ENCODE measurements at places on chromosomes 3 and 15. TPM values are rescaled to one million over a fixed set of nuclear protein-coding genes. Genes with fewer than 3 reads are reported as not detected.

The TEX9 gene
- 5.7 TPM for total RNA-seq

GRCh38 chr15:64426845-64427465, 33.4 kb upstream of the ZNF609 start:
- H3K4me1 ChIP-seq: peaks cover 20% of the 10 kb centered on the region
- H3K27ac ChIP-seq: no peak overlapping the region
- H3K36me3 ChIP-seq: peaks cover 79% of the 10 kb centered on the region
- DNase-seq: no peak

GRCh38 chr3:67362686-67363085, 291.7 kb downstream of the SUCLG2 start:
- H3K4me3 ChIP-seq: no peak overlapping the region
- no peaks in the 10 kb centered on the region for H3K4me1 ChIP-seq
- no peak overlapping the region for H3K27ac ChIP-seq
- H3K27me3 ChIP-seq: no peaks in the 10 kb centered on the region
- DNase-seq: no peak
- no peaks in the 10 kb centered on the region for H3K36me3 ChIP-seq

The IL17RE gene
- 1.0 TPM for total RNA-seq

DNA sequence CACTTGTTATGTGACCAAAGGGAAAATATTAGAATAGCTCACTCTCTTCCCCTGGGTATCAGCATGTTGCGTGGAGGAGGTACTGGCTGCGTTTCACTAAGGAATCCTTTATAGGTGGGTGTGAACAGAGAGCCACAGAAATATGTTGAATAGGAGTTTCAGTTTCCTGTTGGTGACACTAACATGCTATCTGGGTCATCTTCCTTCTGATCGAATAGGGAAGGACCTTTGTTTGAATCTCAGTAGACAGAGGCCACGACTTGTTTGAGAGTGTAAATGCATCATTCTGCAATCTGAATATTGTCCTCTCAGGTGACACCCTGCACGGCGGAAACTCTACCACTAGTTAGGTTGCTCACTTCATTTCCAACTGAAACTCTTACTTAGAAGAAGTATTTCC, 157.9 kb upstream of the SLC2A2 start:
- H3K4me3 ChIP-seq: no peak overlapping the region
- DNase-seq: no peak
- no peaks in the 10 kb centered on the region for H3K36me3 ChIP-seq
- H3K4me1 ChIP-seq: no peaks in the 10 kb centered on the region

The PLCB2 gene
- total RNA-seq: 175 TPM

DNA sequence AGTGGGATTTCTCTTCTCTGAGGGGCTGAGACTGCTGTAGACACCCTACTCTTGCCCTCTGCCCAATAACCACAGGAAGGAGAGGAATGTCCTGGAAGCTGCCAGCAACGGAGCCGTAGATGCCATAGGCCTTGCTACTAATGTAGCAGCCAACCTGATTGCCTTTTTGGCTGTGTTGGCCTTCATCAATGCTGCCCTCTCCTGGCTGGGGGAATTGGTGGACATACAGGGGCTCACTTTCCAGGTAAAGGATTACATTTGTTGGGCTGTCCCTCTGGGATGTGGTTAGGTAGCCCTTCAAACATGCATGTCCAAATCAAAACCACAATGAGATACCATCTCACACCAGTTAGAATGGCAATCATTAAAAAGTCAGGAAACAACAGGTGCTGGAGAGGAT, 16.1 kb downstream of the SLC28A2 start:
- no peaks in the 10 kb centered on the region for H3K36me3 ChIP-seq
- no peaks in the 10 kb centered on the region for H3K27me3 ChIP-seq
- no peak for DNase-seq
- no peaks in the 10 kb centered on the region for H3K4me1 ChIP-seq
- no peak overlapping the region for H3K4me3 ChIP-seq

The SPATA16 gene
- not detected for total RNA-seq

DNA sequence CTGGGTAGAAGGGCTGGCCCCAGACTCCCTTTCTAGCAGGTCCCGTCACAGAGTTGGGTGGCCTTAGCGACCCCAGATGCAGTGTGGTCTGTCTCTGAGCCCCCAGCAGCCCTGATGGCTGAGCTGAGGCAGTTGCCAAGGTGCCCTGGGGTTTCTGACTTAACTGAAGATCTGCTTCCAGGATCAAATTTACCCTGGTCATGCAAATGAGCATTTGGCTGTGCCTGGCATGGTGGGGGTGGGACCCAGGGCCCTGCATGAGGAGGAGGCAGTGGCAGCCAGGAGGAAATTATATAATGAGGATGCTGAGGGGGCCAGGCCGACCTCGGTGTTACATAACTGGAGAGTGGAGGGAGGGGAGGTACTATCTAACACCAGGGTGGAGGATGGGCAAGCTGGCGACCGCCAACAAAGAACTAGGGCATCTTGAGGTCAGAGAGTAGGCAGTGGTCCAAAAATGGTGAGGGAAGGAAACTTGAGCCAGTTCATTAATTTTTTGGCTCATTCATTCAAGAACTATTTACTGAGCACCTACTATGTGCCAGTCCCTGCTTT, 16.4 kb downstream of the PLEKHO2 start:
- peak overlapping the region; percentile 74 for H3K27ac ChIP-seq
- H3K27me3 ChIP-seq: no peaks in the 10 kb centered on the region
- DNase-seq: no peak
- H3K36me3 ChIP-seq: peaks cover 100% of the 10 kb centered on the region

DNA sequence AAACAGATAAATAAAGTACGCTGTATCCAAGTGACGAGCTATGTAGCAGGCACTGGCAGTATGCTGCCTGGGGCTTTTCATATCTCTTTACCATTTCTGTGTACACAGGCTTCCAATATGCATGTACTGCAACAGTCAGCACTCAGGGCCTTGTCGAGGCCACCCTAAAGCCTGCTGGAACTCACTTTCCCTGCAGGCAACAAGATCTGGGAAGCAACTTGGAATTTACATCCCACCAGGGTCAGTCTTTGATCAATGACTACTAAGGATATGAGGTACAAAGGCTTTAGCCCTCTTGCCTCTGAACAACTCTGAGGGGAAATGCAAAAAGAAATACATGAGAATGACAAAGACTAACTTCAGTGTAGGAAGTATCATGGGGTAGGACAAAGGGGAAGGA, 101.8 kb upstream of the ARL6 start:
- H3K36me3 ChIP-seq: no peaks in the 10 kb centered on the region
- H3K27me3 ChIP-seq: no peaks in the 10 kb centered on the region
- no peak overlapping the region for H3K27ac ChIP-seq
- no peak for DNase-seq

GRCh38 chr3:149005416-149005815, 14.1 kb downstream of the GYG1 start:
- H3K27ac ChIP-seq: no peak overlapping the region
- no peak overlapping the region for H3K4me3 ChIP-seq
- DNase-seq: no peak
- H3K36me3 ChIP-seq: peaks cover 21% of the 10 kb centered on the region
- no peaks in the 10 kb centered on the region for H3K27me3 ChIP-seq
- H3K4me1 ChIP-seq: peaks cover 55% of the 10 kb centered on the region

DNA sequence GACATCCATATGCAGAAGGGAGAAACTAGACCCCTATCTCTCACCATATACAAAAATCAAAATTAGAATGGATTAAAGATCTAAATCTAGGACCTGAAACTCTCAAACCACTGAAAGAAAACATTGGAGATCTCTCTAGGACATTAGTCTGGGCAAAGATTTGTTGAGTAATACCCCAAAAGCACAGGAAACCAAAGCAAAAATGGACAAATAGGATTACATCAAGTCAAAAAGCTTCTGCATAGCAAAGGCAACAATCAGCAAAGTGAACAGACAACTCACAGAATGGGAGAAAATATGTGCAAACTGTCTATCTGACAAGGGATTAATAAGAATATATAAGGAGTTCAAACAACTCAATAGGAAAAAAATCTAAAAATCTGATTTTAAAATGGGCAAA, 54.8 kb downstream of the MYO9A start:
- no peak overlapping the region for H3K4me3 ChIP-seq
- no peaks in the 10 kb centered on the region for H3K36me3 ChIP-seq
- H3K27ac ChIP-seq: no peak overlapping the region
- H3K4me1 ChIP-seq: no peaks in the 10 kb centered on the region

- H3K36me3 ChIP-seq: no peaks in the 10 kb centered on the region
- H3K27ac ChIP-seq: no peak overlapping the region
- DNase-seq: peak; percentile 71
- H3K27me3 ChIP-seq: no peaks in the 10 kb centered on the region
These were observed 3.7 kb upstream of the PLXNB1 start for GRCh38 chr3:48433472-48434118.

The CHRNA5 gene
- 1.6 TPM for total RNA-seq

The RARB gene
- total RNA-seq: 6.5 TPM

- DNase-seq: no peak
- H3K4me3 ChIP-seq: no peak overlapping the region
- H3K36me3 ChIP-seq: no peaks in the 10 kb centered on the region
- H3K27ac ChIP-seq: no peak overlapping the region
- H3K27me3 ChIP-seq: no peaks in the 10 kb centered on the region
These were observed 23.1 kb downstream of the BHLHE40 start for GRCh38 chr3:5002174-5002870.

The CTXN2 gene
- not detected for total RNA-seq

DNA sequence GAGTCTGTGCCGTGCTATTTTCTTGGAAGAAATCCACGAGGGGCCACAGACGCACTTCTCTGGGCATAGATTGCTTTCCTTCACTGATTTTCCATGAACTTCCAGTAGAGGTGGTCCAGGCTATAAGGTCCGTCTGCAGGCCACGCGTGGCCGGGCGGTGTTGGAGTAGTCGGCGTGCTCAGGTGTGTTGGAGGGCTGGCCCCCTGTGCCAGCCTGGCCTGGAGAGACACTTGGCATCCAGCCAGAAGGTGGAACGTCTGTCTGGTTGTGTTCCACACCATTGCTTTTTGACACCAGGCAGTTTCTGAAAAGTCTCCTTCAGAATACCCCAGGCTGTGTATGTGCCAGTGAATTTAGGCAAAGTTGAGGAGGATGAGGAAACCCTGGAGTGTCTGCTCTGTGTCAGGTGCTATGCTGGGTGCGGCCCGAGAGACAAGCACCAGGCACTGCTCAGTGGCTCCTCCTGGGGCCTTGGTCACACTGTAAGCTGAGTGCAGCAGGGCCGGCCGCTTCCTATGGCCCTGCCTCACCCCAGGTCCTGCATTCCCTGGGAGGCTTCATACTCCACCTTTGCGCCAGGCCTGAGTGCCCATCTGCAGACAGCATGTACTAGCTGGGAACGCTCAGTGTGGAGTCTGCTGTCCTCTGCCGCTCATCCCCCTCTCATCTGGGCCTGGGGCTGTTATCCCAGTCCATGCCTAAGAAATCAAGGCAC, 52.1 kb upstream of the TAMM41 start:
- H3K27ac ChIP-seq: no peak overlapping the region
- DNase-seq: no peak
- H3K27me3 ChIP-seq: no peaks in the 10 kb centered on the region
- no peak overlapping the region for H3K4me3 ChIP-seq

- no peaks in the 10 kb centered on the region for H3K36me3 ChIP-seq
- H3K27ac ChIP-seq: no peak overlapping the region
- H3K4me1 ChIP-seq: no peaks in the 10 kb centered on the region
- no peaks in the 10 kb centered on the region for H3K27me3 ChIP-seq
These were observed 23.3 kb upstream of the FSTL1 start for GRCh38 chr3:120473896-120474675.

GRCh38 chr3:41417574-41417973, 218.3 kb downstream of the CTNNB1 start:
- no peak for DNase-seq
- H3K36me3 ChIP-seq: no peaks in the 10 kb centered on the region
- H3K4me3 ChIP-seq: no peak overlapping the region
- no peak overlapping the region for H3K27ac ChIP-seq

GRCh38 chr3:195075199-195075940, 195.6 kb downstream of the XXYLT1 start:
- peaks cover 34% of the 10 kb centered on the region for H3K4me1 ChIP-seq
- no peaks in the 10 kb centered on the region for H3K36me3 ChIP-seq
- no peak overlapping the region for H3K4me3 ChIP-seq
- no peaks in the 10 kb centered on the region for H3K27me3 ChIP-seq
- DNase-seq: peak; percentile 66

DNA sequence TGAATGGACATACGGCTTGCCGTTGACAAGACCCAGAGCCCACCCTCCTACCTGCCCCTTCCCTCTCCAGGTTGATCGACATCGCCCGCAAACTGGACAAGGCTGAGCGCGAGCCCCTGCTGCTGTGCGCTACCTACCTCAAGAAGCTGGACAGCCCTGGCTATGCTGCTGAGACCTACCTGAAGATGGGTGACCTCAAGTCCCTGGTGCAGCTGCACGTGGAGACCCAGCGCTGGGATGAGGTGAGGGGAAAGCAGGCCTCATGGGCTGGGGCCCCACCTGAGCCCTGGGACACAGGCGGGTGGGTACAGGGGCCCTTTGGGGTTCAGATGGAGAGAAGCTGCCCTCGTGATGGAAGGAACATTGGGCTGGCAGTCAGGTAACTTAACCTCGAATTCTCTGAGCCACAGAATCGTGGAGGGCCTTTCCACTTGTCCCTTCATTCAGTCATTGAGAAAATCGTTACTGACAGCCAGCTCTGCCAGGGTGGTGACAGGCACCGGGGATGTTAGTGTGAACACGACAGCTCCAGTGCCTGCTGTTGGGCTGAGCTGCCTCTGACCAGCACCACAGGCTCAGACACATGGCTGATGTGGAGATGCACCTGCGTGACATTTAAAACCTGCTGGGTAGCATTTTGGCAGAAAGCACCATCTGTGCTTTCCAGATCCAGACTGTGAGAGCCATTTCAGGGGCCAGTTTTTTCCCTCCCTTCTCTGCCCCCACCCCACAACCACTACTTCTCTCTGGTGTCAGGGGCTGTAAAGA, 25.6 kb upstream of the RHO start:
- H3K27me3 ChIP-seq: no peaks in the 10 kb centered on the region
- H3K36me3 ChIP-seq: peaks cover 57% of the 10 kb centered on the region
- peaks cover 16% of the 10 kb centered on the region for H3K4me1 ChIP-seq
- no peak overlapping the region for H3K27ac ChIP-seq

DNA sequence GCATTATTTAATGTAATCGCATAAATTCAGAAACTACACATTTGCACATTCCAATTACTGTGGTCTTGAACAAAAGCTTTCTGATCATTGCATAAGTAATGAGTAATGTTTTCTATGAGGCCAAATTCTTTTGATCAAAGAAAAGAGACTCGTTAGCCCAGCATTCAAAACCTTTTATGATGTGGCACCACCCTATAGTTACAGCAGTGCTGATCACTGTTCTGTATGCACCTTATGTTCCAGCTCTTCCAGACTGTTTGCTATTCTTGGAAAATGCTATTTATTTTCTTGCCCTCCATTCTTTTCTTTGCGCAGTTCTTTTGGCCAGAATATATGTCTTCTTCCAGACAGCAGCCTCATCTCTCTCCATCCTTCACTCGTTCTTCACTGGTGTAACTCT, 42.3 kb downstream of the MAP3K13 start:
- H3K27ac ChIP-seq: no peak overlapping the region
- no peaks in the 10 kb centered on the region for H3K36me3 ChIP-seq
- no peak overlapping the region for H3K4me3 ChIP-seq
- no peaks in the 10 kb centered on the region for H3K27me3 ChIP-seq
- no peak for DNase-seq
- no peaks in the 10 kb centered on the region for H3K4me1 ChIP-seq

The QTRT2 gene
- total RNA-seq: 41.2 TPM

GRCh38 chr3:112127522-112128494, 5.2 kb downstream of the GCSAM start:
- H3K27ac ChIP-seq: peak overlapping the region; percentile 44
- peak overlapping the region; percentile 11 for H3K4me3 ChIP-seq
- no peak for DNase-seq
- H3K27me3 ChIP-seq: no peaks in the 10 kb centered on the region
